ENCODE measurements at places on chromosomes 7 and 10.
A peak's percentile ranks its signal among the peaks of the same experiment; 100 is the strongest.

DNA sequence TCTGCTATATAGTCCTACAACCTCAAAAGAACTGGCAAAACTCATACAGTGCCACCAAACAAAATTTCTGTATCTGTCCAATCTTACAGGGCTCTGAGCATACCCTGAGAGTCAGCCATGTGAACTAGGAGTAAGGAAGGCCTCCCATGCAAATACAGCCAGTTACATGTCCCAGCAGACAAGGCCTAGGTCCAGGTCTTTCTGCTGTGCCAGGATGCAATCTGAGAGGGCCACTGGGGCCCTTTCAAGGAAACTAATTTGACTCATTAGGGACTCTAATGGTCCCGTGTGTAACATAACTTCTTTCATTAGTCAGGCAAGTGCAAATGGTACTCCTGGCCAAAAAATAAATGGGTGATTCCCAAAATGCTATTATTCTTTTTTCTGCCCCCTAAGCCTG is 17.9 kb upstream of the HIBADH start:
- no peak for DNase-seq

DNA sequence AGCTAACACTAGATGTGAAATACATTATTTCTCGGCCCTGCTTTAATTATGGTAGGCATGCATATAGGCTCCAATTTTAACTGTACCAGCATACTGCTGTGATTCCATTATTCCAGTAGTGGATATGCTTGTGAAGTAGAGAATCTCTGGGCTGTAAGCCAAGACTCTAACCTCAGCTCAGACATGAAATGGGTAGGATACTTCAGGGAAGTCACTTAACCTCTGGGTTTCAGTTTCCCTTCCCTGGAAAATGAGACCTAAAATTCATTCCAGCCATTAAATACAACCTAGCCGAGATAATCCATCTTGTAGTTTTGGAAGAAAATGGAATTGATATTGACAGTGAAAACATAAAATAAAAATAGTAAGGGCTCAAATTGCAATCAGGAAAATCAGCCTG is 59.6 kb upstream of the TRIL start:
- peak; percentile 62 for DNase-seq

DNA sequence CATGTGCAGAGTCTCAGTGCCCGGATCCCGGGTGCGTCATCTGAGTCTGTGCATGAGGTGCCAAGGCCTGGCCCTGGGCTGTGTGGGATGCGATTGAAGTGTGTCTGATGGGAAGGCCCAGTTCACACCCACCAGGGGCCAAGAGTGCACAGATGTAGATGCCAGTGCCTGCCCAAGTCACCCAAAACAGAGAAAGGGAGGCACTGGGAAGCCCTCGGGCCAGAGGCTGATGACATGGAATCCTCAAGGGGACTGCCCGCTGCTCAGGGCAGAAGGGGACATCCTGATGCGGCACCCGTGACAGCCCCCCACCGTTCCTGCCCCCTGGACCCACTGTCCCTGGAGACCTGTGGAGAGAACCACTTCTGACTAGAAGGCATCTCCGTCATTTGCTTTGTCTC is 72.2 kb upstream of the ZNF479 start:
- no peak for DNase-seq

GRCh38 chr7:12957487-12957886 is 270.1 kb downstream of the ARL4A start:
- no peak for DNase-seq

- no peak for DNase-seq
Measured at GRCh38 chr7:132750096-132750495, 173.8 kb upstream of the PLXNA4 start.

- DNase-seq, result no peak
Measured at GRCh38 chr7:49099587-49100326, 175.4 kb downstream of the CDC14C start.

DNA sequence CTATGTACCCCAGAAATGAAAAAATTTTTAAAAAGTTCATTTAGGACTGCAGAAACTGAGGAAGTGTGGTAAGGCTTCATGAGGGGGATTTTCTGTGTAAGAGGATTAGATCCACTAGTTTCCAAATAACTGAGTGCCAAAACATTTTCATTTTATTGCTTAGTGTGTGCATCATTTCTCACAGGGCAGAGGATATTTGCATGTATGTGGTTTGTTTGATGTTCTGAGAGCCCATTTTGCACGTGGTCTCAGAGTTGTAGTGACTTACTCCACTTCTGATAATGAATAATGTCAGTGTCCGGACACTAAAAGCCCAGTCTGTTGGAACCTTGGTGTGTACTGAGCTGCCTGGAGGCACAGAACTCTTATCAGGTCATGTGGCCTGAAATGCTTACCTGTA is 299.9 kb downstream of the AUTS2 start:
- no peak for DNase-seq

DNA sequence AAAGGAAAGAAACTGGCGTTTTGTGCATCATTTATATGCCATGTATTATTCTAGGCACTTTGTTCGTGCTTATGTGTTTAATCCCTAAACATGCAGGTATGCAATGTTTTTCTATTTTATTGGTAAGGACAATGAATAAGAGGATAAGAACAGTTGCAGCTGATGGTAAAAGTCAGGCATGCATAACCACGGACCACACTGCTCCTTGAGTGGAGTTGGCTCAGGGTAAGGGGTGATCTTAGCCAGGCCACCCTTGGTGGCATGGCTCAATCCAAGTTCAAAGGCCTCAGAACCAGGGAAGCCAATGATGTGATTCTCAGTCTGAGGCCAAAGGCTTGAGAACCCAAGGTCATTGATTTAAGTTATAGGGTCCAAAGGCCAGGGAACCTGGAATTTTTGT is 1068.1 kb downstream of the NRG3 start:
- no peak for DNase-seq

- DNase-seq, result peak; percentile 75
Measured at GRCh38 chr7:836429-836828, 4.2 kb downstream of the SUN1 start.

DNA sequence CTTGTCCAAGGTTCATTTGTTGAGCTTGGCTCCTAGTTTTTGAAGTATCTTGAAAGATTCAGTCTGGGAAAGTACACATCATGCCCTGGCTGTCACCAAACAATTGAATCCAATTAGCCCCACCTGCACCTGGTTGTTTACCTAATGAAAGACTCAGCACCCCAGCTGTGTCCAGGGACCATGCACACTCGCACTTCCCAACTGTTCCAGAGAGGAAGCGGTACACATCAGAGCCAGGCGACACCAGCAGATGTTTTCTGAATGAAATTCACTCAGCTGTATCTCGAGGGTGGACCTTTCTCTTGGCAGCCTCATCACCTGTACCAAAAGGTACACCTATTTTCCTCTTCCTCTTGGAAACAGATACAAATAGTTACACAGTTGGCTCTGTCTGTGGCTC is 216.4 kb upstream of the LRGUK start:
- DNase-seq, result no peak

DNA sequence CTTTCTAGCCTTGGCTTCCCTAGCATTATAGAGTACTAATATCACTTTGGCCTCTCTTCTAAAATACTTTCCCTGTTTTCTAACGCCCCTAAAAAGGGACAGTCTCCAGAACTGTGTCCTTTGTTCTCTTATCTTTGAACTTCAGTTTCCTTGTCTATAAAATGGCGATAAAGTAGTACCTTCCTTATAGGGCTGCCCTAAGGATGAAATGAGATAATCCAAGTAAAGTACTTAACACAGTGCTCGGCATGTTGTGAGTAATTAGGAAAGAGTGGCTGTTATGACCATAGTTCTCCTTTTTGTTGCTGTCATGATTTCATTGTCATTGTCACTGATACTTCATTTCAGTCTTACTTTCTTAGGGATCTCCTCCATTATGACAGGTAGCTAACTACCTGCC is 114.7 kb downstream of the EXOC4 start:
- no peak for DNase-seq

- DNase-seq, result peak; percentile 76
Measured at GRCh38 chr7:108004220-108005142, 1.5 kb upstream of the LAMB1 start.

DNA sequence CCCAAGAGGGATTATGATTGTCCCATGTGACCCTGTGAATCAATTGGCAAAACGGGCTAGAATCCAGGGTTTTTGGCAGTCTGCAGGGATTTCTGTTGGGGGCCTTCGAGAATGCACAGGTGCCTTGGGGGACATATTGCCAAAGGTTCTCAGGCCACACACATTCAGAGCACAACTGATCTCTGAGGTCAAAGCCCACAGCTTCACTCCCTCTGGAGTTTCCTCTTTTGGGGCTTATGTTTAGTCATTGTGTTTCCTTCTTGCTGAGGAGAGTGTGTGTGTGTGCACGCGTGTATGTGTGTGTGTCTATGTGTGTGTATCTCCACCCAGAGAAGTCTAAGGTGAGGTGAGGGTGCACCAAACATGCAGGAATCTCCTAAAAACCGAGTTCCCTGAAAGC is 8.8 kb downstream of the PPIF start:
- no peak for DNase-seq

DNA sequence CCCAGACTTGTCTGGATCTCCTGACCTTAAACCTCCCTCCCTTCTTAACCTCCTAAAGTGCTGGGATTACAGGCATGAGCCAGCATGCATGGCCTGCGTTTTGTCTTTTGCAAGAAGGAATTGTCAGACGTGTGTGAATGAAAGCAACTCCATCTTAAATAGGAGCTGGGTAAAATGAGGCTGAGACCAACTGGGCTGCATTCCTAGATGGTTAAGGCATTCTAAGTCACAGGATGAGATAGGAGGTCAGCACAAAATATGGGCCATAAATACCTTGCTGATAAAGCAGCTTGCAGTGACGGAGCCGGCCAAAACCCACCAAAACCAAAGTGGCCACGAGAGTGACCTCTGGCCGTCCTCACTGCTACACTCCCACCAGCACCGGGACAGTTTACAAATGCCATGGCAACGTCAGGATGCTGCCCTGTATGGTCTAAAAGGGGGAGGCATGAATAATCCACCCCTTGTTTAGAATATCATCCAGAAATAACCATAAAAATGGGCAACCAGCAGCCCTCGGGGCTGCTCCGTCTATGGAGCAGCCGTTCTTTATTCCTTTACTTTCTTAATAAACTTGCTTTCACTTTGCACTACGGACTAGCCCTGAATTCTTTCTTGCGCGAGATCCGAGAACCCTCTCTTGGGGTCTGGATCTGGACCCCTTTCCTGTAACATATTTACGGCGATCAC is 41.2 kb upstream of the SDK1 start:
- peak; percentile 20 for DNase-seq

DNA sequence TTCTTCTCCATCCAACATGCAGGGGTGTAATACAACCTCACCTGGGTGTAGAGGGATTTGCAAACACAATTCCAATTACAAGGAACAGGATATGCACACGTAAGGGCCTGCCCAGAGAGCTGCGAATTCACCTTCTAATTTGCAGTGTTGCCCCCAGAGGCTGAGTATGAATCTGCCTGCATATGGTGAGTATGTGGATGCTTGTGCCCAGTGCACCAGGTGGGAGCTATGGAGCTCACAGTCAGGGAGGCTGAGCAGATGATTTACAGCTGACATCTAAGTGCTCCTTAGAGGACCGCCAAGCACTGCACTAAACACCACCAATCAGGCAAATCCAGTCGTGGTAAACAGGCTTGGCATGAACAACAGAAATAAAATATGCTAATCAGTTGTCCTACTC is 132.0 kb downstream of the RELN start:
- DNase-seq, result no peak

GRCh38 chr7:70700055-70700940 is 431.6 kb upstream of the GALNT17 start:
- DNase-seq, result no peak

- DNase-seq, result no peak
Measured at GRCh38 chr7:132756484-132756990, 180.3 kb upstream of the PLXNA4 start.

DNA sequence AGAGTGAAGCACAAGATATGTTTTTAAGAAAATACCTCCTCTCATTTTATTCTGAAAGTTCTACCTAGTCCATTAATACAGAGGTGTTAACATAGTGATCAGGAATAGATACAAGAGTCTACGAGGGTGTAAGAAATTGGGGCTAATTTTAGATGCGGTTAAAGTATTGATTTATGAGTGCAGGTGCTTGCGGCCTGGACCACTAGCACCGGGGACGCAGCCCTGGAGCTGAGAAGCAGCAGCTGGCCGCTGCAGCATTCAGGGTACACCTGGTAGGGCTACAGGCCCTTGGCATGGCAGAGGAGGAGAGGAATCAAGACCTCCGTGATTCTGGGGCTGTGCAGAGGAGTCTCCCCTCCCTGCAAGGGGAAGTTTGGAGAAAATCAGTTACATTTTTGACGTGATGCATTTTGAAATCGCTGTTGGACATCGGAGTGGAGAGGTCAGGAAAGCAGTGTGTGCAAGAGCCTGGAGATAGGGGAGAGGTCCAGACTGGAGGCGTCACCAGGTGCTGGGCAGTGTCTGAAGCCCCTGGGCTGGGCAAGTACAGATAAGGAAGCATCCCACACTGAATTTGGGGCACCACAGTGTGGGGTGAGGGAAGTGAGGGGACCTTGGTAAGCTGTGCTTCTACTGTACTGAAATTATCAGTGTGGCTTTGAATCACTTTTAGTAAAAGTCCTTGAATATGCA is 112.3 kb downstream of the VWC2 start:
- no peak for DNase-seq

GRCh38 chr10:76717141-76717540 is 920.5 kb downstream of the KCNMA1 start:
- DNase-seq, result peak; percentile 71

- DNase-seq, result no peak
Measured at GRCh38 chr10:130770018-130770630, 541.4 kb downstream of the TCERG1L start.

DNA sequence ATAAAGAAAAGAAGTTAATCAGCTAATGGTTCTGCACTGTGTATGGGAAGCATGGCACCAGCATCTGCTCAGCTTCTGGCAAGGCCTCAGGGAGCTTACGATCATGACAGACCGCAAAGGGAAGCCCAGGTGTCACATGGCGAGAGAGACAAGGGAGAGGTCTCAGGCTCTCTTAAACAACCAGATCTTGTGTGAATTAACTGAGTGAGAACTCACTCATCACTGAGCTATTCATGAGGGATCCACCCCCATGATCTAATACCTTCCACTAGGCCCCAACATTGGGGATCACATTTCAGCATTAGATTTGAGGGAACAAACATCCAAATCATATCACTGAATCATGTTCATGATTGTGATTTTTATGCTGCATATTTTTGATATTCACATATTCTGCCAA is 5.8 kb downstream of the USP54 start:
- peak; percentile 85 for DNase-seq

GRCh38 chr10:97543025-97543546 is 29.5 kb upstream of the ANKRD2 start:
- DNase-seq, result peak; percentile 98

DNA sequence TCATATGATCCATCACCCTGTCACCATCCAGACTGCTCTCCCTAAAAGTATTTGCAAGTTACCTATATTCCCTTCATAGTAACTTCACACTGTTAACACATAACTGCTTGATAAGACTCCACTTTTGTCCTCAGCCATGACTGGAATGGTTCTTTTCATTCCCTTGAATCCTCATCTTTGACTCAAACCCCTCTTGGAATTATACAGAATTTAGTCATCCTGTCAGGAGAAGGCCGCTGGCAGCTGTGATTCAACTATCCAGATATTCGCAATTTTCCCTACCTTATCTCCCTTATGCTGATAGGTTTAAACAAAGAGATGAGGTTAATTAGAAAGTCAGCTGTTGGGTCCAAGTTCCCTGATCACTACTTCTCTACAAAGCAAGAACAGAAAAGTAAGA is 143.0 kb upstream of the HPS1 start:
- no peak for DNase-seq

All from iris pigment epithelial cell (primary cell).